Posterior vena cava (tissue), 2 donors: ENCODE measurements at places on chromosomes 1 and 21. TPM values are rescaled to one million over a fixed set of nuclear protein-coding genes. Genes with fewer than 3 reads are reported as not detected.

- no peak for DNase-seq
These were observed 11.1 kb downstream of the PTPN14 start for GRCh38 chr1:214540324-214540723.

- DNase-seq = no peak
These were observed 9.3 kb downstream of the RNF187 start for GRCh38 chr1:228496494-228496893.

- DNase-seq = no peak
These were observed 178.0 kb upstream of the IVNS1ABP start for GRCh38 chr1:185495007-185495406.

- DNase-seq = no peak
These were observed 69.7 kb downstream of the LRRC8C start for GRCh38 chr1:89702520-89703045.

- DNase-seq = no peak
These were observed 54.2 kb downstream of the DMAP1 start for GRCh38 chr1:44267438-44267837.

DNA sequence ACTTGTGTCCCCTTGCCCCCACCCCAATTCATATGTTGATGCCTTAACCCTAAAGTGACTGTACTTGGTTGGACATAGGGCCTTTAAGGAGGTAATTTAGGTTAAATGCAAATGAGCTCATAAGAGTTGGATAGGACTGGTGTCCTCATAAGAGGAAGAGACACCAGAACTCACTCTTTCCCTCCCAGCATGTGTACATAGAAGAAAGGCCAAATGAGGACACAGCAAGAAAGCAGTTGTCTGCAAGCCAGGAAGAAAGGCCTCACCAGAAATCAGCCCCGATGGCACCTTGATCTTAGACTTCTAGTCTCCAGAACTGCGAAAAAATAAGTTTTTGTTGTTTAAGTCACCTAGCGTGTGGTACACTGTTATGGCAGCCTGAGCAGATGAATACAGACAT is 45.5 kb downstream of the RAB3GAP2 start:
- no peak for DNase-seq

DNA sequence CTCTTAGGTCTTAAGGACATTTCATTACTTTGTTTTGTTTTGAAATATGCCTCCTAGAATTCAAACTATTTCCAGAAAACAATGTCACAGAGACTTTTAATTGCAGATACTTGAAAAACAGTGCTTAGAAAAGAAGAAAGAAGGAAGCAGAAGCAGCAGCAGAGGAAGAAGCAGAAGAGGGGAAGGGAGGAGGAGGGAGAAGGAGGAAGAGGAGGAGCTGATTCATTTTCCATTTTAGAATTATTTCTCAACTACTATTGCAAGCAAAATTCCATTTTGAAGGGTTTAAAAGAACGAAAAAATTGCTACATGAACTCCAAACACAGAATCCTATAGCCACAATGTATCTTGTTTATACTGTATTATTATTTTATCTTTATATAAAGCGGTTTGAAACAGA is 13.9 kb downstream of the RC3H1 start:
- DNase-seq = no peak

- DNase-seq = no peak
These were observed 27.1 kb downstream of the GBP2 start for GRCh38 chr1:89098857-89099256.

DNA sequence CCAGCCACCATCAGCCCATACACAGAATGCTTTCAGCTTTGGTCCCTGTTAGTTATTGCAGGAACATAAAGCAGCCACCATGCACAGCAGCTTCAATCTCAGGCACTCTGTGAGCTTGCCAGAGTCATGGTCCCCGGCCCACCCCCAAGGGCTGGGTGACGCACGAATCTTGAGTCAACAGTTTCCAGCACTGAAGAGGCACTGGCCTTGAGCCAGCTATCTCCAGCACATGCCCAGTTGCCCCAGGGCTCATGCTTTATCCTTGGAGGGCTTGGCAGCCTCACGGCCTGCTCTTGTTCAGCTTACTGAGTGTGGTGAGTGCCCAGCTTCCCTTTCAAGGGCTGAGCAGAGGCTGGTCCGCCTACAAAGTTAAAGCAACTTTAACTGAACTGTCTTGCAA is 200.7 kb upstream of the RAB4A start:
- peak; percentile 96 for DNase-seq

GRCh38 chr1:151072224-151072623 is 1.7 kb downstream of the GABPB2 start:
- no peak for DNase-seq

GRCh38 chr1:182129398-182129797 is 67.9 kb upstream of the ZNF648 start:
- DNase-seq = no peak

- no peak for DNase-seq
These were observed 644.9 kb upstream of the NCAM2 start for GRCh38 chr21:20353351-20353750.

DNA sequence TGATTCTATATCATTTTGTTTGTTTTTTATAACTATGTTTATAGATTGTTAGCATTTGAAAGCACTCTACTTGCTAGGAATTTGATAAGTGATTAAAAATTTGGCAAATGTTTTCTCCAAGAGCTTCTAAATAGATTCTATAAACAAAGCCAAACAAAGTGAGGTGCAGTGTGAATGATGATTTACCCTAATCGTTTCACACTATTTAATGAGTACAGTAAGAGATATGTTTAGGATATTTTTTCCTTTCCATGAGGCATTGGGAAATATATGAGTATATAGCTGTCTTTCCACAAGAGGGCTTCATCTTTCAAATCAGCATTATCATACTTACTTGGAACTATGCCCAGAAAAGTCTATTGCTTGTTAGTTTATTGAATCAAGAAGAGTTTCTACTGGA is 277.0 kb upstream of the BRINP3 start:
- no peak for DNase-seq

- no peak for DNase-seq
These were observed 68.5 kb downstream of the ATP2B4 start for GRCh38 chr1:203695116-203695515.

DNA sequence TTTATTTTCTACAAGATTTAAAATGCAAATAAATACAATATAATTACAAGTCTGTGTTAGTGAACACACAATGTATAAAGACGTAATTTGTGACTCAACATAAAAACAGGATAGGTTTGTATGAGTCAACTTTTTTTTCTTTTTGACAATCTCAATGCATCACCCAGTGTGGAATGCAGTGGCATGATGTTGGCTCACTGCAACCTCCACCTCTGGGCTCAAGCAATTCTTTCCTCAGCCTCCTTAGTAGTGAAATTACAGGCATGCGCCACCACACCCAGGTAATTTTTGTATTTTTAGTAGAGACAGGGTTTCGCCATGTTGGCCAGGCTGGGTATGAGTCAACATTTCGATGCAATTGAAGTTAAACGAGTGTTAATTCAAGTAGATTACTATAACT is 5.9 kb upstream of the SPRR2E start:
- DNase-seq = no peak

- DNase-seq = no peak
These were observed 61.0 kb downstream of the BACH1 start for GRCh38 chr21:29359718-29360117.

DNA sequence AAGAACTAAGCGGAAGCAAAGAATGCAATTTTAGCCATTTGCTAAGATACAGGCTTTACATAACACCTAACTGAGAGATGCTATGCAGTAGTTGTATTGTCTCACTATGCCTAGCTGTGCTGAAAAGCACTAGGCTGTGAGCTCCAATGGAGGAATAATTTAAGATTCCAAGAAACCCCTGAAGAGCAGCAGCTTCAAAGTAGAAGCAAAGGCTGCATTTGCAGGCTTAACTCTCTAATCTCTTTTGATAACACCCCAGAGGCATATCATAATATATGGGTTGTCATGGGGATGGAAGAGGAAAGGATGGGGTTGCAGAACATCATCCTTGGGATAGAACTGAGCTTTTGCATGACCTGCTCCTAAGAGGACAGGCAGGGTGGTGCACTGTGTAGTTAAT is 102.0 kb downstream of the ERG start:
- no peak for DNase-seq

DNA sequence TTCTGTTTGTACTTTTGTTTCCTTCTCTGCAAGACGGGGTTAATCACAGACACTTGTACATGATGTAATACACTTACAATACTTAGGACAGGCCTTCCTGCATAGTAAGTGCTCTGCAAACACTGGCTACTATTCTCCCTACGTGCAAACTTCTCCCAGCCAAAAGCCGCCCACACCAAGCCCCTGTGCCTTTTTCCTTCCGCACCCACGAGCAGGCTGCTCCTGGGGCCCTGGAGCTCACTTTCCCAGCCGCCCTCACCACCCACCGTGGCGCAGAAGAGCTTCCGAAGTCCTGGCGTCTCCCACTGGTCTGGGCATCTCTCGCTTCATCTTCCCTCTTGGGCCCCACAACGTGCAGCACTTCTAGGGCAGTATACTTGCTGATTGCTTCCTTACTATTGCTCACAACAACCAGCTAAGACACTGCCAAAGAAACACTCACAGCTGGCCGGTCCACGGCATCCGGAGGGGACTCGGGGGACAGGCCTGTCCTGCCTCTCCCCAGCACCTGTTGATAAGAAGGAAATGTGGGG is 22.5 kb upstream of the GPR157 start:
- no peak for DNase-seq

DNA sequence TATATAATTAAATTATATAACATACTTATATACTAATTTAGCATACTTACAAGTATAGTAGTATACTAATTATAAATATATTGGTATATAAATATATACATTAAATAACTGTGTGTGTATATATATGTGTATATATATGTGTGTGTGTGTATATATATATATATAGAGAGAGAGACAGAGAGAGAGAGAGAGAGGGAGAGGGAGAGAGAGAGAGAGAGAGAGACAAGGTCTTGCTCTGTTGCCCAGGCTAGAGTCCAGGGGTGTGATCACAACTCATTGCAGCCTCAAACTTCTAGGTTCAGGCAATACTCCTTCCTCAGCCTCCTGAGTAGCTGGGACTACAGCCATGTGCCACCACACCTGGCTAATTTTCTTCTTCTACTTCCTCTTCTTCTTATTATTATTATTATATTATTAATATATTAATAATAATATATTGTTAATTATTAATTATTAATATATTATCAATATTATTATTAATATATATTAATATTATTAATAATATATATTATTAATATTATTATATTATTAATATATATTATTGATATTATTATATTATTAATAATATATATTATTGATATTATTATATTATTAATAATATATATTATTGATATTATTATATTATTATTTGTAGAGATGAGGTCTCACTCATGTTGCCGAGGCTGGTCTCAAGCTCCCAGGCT is 185.5 kb downstream of the CRB1 start:
- no peak for DNase-seq

- no peak for DNase-seq
These were observed 7.4 kb downstream of the DMBX1 start for GRCh38 chr1:46497020-46497419.

DNA sequence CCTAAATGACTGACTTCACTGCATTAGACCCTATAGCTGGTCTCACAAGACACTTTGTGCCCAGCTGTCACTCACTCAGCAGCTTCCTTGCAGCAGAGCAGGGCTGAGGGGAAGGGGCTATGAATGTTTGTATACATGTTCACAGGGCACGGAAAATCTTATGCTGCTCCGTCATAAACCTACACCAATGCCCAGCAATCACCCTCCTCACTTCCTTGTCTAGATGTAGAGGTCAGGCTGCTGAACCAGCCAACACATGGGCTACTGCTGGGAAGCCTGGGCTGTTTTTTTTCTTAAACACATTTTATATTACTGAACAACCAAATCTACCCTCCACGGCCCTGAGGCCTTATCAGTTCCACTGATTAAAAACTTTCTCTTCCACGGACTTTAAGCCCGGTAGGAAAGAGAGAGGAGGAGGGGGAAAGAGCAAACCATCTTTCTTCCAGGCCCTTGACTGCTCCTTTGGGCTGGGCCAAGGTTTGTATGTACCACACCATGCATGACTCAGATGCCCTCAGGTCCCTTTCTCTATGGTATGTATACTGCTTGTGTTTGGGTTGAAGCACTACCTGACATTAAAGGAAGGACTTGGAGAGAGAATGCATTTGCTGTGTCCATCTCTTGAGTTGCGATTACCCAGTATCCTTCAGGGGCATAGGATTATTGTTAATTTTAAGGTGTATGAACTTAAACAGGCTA is 12.7 kb downstream of the MTFR1L start:
- DNase-seq = no peak

DNA sequence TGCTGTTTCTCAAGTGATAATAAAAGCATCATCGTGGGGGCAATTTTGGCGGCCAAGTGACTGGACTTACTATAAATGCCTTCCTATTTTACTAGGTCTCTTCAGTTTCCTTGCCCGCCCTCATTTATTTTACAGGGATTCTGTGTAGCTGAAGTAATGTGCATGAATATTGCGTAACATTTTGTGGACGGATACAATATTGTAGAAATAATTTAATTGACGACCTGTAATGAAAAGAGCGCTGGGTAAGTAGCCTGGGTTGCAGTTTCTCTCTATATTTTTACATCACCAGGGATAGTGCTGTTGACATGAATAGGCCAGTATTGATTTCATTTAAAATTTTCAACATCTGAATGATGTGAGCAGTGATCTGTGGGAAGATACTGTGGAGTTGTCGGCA is 28.1 kb upstream of the LMO4 start:
- DNase-seq = no peak

DNA sequence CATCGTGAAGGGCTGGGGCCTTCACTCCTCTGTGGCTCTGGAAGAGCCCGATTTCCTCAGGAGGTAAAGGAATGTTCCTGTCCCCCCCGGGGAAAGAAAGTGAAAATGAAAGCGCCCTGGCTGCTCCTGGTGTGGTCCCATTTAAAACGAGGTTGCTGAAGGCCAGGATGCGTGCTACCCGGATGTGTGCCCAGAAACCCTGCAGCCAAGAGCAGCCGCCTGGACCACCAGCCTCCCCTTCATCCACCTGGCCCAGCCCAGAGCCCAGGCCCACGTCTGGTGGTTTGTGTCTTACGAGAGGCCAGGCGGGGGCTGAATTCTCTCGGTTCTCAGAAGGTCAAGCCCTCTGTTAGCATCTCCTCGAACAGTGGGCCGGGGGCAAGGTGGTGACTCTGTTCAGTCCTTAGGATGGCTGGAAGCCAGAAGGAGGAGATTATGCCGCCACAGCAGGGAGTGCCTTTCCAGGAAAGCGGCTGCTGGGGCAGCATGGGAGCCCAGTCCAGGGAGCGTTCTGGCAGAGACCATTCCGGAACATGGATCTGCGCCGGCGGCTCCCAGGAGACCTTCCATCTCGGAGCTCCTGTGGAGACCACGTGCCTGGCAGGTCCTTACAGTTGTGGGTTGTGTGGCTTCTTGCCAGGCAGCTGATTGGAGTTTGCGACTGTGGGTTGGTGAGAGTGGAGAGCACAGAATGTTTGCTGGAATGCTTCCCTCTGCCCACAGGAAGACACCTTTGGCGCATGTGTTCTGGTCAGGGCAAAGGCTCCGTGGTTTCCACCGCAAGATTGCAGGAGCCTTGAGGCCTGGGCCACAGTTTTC is 1.4 kb downstream of the GUK1 start:
- DNase-seq = peak; percentile 87

Gene TRIM46
- 2.1 TPM for total RNA-seq

Gene JAM2
- 17.2 TPM for total RNA-seq

Gene CD53
- 59.2 TPM for total RNA-seq

Gene LCE2B
- total RNA-seq = not detected

Gene LPAR3
- not detected for total RNA-seq

Gene RGS13
- total RNA-seq = 0.81 TPM

Gene TEDDM1
- not detected for total RNA-seq
